ENCODE measurements at places on chromosomes 5 and 9.

GRCh38 chr5:14443671-14444093 is 137.9 kb upstream of the OTULINL start:
- DNase-seq = no peak

DNA sequence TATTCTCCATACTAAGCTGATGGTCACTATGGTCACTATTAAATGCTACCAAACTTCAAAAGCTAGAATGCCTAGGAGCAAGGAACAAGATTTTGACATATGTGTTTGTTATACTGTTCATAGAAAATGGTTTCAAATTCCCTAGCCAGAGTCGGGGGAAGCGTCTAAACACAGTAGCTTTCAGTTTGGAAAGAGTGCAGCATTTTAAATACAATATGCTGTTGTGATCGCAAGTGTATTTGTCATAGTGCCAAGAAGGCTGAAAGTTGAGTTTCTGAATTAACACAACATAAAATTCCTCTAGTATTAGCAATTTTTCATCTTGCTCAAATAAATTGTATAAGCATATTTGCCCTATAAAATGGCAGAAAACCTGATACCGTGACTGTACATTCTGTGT is 280.4 kb downstream of the ZNF608 start:
- DNase-seq = no peak

DNA sequence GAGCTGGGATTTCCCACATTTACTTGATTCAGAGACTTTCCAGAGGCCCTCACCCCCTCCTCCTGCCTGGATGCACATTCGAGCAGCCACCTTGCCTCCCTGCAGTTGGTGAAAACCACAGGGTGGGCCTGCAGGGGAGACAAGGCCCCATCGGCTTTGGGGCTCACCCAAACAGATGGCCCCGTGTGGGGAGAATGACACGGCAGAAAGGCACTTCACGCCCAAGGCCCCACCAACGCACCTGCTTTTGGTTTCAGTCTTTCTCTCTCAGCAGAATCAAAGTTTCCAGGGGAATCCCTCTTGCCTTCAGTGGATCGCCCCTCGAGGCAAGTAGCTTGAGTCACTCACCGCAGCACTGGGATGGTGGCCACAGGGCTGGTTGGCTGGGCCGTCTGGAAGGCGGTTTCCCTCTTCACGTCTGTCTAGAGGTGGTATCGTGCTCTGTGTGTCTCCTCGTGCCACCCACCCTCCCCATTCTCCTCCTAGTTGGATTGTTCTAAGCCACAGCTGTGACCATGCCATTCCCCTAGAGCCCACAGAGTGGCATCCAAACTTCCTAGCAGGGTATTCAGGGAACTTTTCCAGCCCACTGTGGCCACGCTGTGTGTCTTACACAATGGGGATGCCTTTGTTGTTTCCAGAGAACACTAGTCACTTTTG is 31.8 kb downstream of the SEC61B start:
- no peak for DNase-seq

DNA sequence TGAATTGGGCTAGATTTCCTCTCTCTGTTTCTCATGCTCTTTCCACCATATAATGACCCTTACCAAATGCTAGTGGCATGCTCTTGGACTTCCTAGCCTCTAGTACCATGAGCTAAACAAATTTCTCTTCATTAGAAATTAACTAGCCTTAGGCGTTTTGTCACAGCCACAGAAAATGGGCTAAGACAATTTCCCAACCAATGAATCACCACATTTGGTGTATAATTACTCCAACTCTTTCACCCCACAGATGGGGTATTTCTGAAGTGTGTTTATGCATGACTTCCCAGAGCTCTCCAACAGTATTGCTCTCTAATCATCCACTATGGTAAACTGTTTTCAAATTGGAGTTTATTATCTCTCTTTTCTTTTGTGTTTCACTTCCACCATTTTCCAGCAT is 1041.1 kb upstream of the COX7C start:
- no peak for DNase-seq

DNA sequence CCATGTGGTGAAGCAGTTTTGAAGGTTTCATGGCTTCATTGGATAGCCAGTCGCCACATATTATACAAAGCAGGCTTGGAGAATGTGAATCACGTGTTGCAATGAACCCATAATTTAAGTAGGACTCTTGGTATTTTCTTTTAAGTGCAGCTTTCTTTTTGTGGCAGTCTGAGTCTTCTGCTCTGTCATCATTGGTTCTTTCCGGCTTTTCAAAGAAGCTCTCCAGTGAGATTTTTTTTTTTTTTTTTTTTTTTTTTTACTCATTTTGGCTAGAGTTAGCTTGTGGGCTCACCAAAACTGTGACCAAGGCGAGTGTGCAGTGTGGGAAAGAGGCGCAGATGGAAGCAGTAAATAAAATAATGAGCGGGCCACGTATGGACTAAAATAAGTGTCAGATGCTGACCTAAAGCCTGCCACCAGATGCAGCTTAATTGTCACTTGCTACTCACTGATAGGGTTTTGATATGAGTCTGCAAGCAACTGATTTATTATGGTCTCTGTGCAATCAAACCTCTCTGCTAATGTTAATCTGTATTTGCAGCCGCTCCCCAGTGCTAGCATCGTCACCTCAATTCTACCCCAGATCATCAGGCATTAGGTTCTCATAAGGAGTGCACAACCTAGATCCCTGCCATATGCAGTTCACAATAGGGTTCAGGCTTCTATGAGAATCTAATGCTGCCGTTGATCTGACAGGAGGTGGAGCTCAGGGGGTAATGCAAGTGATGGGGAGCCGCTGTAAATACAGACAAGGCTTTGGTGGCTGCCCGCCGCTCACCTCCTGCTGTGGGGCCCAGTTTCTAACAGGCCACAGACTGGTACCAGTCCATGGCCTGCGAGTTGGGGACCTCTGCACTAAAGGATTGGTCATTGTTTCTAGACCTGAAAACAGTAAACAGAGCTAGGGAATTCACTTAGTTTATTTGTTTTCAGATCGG is 45.5 kb upstream of the LARP1 start:
- no peak for DNase-seq

- DNase-seq = no peak
Observed at GRCh38 chr5:151862811-151863472, 61.7 kb downstream of the GLRA1 start.

DNA sequence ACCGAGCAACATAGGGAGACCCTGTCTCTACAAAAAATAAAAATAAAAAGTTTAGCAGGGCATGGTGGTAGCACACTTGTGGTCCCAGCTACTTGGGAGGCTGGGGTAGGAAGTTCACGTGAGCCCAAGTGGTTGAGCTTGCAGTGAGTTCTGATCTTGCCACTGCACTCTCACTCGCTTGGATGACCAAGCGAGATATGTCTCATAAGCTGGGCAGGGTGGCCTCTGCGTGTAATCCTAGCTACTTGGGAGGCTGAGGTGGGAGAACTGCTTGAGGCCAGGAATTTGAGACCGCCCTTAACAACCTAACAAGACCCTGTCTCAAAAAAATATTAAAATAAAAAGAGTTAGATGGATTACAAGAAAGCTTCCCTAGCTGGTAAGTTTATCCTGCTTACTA is 32.5 kb downstream of the RASA1 start:
- no peak for DNase-seq

DNA sequence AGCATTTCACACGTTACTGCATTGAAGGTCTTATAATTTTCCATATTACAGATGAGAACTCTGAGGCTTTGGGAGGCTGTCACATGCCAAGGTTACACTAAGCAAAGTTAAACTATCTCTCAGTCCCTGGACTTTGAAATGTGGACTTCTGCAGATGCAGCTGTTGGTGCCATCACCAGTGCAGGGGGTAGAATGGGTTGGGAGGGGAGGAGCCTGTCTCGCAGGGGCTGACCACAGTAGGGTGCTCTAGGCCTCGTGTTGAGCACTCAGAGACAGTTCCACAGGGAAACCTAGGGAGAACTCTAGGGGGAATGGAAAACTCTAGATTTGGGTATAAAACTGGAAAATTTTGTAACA is 220.9 kb downstream of the MAPKAP1 start:
- no peak for DNase-seq

DNA sequence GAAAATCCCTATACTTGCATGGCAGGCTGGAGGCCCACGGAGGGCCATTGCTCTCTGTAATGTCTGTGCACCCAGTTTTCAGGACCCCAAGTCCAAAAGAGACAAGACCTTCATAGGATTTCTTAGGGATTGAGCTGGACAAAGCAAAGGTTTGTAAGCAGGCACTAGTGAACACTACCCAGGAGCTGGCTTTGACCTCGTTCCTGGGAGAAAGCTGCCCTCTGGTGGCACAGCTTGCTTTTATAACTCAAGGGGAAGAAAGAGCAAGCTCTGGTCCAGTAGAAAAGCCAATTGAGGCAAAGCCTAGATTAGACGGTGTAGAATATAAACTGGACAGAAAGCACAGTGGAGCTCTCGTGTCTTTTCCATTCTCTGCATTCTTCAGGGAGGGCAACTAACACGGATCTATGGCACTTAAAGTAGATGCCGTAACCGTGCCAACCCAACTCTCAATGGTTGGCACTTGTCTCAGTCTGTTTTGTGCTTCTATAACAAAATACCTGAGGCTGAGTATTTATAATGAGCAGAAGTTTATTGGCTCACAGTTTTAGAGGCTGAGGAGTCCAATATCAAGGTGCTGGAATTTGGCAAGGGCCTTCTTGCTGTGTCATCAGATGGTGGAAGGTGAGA is 7.9 kb downstream of the GABRP start:
- DNase-seq = peak; percentile 43

GRCh38 chr9:19615036-19615624 is 173.7 kb downstream of the SLC24A2 start:
- DNase-seq = no peak

- no peak for DNase-seq
Observed at GRCh38 chr5:17012289-17012688, 76.2 kb upstream of the MYO10 start.

DNA sequence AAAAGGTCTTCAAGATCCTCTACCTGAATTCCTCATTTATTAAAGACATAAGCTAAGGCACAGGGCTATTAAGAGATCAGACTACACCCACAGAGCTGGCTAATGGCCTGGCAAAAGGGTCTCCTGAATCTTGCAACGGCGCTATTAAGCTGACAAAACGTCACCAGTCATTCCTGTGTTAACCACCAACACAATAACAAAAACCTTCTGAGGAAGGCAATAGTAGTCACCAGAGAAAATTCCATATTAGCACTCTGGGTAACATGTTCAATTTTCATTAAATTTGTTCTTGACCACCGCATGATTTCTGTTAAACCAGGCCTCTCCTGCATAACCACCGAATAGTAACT is 77.0 kb downstream of the GNAQ start:
- no peak for DNase-seq

- no peak for DNase-seq
Observed at GRCh38 chr9:69748304-69748703, 11.5 kb downstream of the PTAR1 start.

DNA sequence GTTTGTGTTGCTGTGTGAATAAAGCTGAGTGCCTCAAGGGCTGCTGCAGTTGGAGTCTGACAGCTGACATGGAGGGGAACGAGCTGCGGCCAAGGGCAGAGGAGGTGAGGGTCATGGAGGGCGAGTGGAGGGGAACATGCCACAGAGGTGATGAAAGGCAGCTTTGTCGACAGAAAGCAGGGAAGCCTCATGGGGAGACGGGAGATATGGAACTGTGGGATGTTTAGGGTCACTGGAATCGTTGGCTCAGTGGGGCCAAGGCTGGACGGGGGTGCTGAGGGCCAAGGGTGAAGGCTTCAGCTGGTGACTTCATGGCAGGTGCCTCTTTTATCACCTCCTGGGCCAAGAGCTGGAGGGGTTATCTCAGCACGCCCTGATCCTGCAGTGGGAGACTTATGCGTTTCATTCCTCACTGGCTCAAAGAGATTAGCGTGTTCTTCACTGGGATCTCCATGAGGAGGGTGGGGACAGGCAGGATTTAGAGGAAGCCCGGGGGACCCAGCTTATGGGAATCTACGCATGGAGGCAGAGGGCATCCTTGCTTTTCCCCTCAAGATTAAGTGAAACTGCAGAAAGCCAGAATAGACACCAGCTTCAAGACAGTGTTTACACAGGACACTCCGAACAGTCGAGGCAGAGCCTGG is 42.2 kb downstream of the FAM240B start:
- DNase-seq = no peak

DNA sequence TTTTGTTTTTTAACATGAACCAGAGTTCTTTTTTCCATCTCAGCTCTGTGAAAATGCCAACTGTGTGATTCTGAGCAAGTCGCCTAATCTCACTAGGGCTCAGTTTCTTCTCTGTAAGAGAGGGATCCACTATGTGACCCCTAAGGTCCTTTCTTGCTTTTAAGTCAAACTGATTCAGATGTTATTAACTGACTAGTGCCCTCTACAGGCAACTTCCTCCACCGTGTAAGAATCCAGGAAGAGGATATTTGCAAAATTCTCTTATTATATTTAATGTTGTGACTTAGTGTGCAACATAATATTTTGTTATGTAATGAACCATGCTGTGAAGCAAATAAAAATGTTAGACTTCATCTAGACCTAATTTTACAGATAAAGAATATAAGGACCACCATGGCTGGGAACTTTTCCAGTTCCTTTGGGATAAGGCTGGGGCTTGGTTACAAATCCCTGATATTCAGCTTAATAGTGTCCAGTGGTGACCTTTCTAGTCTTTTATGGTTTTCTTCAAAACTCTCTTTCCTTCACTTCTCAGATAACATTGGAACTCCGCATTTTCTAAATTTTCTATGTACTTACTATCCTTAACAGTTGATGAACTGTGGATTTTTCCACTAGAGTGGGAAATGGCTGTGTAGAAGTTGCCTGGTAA is 244.7 kb downstream of the PIK3R1 start:
- no peak for DNase-seq

- no peak for DNase-seq
Observed at GRCh38 chr5:59746241-59746765, 147.2 kb downstream of the PDE4D start.

DNA sequence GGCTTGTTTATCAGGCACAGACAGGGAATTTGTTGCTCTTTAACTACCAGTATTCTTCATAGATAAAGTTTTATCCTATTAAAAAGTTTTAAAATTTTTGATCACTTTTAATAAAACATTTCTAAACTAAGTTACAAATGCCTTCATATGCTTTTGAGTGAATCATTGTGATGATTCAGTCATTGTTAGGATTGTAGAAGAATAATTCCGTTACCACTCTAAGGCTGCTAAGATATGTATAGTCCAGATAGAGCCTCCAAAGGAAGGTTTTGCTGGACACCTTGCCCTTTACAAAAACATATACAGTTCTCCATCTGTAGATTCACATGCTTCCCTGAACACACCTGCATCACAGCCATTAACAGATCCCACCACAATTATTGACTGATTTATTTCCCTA is 233.7 kb downstream of the SPOCK1 start:
- DNase-seq = no peak

- DNase-seq = no peak
Observed at GRCh38 chr5:109721741-109722140, 32.0 kb downstream of the MAN2A1 start.

DNA sequence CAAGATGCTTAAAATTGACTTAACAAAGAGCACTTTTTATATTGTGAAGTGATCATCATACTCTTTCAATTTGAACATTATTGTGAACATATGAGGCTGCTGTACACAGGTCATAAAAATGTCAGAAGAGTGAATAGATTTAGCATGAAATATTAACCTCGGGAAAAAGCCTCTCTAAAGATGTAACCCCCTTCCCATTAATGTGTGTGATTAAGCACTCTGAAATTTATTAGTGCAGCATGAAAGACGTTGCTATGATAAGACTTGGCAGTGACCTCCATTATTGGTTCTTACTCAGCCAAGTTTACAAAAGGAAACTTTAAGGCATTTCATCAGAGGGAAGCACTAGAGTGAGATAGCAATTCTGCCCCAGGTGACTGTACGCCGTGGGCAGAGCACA is 326.5 kb downstream of the NTRK2 start:
- DNase-seq = peak; percentile 5

Data from DMS79 treated with DMSO at 0.1 percent for 48 hours (cell line).